ENCODE measurements at places on chromosomes 5 and 9. TPM values are rescaled to one million over a fixed set of nuclear protein-coding genes. Genes with fewer than 3 reads are reported as not detected.
A peak's percentile ranks its signal among the peaks of the same experiment; 100 is the strongest.

DNA sequence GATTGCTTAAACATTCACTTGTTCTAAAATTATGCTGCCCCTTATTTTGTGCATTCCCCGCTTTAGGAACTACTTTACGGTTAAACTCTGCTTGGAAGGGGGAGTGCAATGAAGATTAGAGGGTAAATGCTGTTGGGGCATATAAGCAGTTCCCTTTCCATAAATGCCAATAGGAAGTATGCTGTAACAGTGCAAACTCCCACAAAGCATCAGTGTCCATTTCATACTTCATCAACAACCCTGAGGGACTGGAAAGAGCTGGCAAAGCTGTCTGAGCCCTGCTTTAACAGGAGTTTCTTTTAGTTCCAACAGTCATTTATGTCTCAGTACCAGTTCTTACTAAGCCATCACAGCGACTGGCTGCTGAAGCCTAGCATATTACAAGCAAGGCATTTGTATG is 1.8 kb downstream of the ACTL7A start:
- no peak overlapping the region for H3K4me3 ChIP-seq
- H3K36me3 ChIP-seq = peaks cover 4% of the 10 kb centered on the region
- H3K27ac ChIP-seq = no peak overlapping the region
- no peak for DNase-seq
- H3K27me3 ChIP-seq = no peaks in the 10 kb centered on the region
- no peaks in the 10 kb centered on the region for H3K4me1 ChIP-seq

DNA sequence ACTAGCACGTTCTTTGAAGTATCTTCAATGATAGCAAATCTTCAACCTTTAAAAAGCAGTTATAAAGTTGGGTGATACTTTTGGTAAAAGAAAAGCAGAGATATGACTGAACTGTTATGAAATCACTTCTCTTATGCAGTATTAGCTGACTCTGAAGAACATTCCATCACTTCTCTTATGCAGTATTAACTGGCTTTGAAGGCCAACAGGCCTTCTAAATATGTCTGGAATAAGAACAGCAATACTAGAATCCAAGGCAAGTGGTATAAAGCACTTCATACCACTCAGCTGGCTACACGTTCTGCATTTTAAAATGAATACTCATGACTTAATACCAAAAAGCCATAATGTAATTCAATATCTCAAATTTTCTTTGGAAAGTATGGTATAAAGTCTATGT is 17.3 kb downstream of the SKIC3 start:
- peaks cover 45% of the 10 kb centered on the region for H3K36me3 ChIP-seq
- no peak overlapping the region for H3K4me3 ChIP-seq
- no peaks in the 10 kb centered on the region for H3K4me1 ChIP-seq
- H3K27me3 ChIP-seq = no peaks in the 10 kb centered on the region

- no peak overlapping the region for H3K4me3 ChIP-seq
- H3K27me3 ChIP-seq = no peaks in the 10 kb centered on the region
- no peak for DNase-seq
- no peaks in the 10 kb centered on the region for H3K36me3 ChIP-seq
- H3K27ac ChIP-seq = no peak overlapping the region
- no peaks in the 10 kb centered on the region for H3K4me1 ChIP-seq
Measured at GRCh38 chr9:114027159-114027862, 50.8 kb downstream of the AMBP start.

DNA sequence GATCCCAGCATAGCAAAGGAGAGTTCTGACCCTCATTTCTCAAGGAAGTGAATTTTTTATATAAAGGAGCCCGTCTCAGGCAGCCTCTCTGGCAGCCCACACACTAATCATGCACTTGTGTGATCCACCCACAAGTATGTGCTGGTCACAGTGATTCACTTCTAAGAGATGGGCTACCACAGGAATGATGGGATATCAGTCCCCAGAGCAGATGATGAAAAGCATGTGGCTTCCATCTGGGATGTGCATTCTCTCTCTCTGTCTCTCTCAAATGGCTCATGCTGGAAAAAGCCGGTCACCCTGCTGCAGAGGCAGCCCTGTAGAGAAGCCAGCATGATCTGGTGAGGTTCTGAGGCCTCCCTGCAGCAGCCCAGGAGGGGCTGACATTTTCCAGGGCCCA is 74.2 kb upstream of the ADCY2 start:
- no peaks in the 10 kb centered on the region for H3K36me3 ChIP-seq
- no peak for DNase-seq
- H3K4me3 ChIP-seq = no peak overlapping the region

GRCh38 chr5:119070828-119071560 is at the start of gene DMXL1:
Gene DMXL1, plus strand, starts transcription at chr5:119071087. Its CDS starts 483 bp downstream, at chr5:119071570.
- H3K36me3 ChIP-seq = no peaks in the 10 kb centered on the region
- H3K4me3 ChIP-seq = peak within 1 kb of the TSS; percentile 72
- DNase-seq = peak; percentile 99
- peak within 1 kb of the TSS; percentile 97 for H3K27ac ChIP-seq
- peaks cover 47% of the 10 kb centered on the region for H3K4me1 ChIP-seq
- no peaks in the 10 kb centered on the region for H3K27me3 ChIP-seq

GRCh38 chr5:32446630-32447029 is 2.1 kb upstream of the ZFR start:
- peak; percentile 69 for DNase-seq
- H3K4me3 ChIP-seq = no peak overlapping the region
- peak overlapping the region; percentile 69 for H3K27ac ChIP-seq
- H3K36me3 ChIP-seq = no peaks in the 10 kb centered on the region
- peaks cover 39% of the 10 kb centered on the region for H3K4me1 ChIP-seq

DNA sequence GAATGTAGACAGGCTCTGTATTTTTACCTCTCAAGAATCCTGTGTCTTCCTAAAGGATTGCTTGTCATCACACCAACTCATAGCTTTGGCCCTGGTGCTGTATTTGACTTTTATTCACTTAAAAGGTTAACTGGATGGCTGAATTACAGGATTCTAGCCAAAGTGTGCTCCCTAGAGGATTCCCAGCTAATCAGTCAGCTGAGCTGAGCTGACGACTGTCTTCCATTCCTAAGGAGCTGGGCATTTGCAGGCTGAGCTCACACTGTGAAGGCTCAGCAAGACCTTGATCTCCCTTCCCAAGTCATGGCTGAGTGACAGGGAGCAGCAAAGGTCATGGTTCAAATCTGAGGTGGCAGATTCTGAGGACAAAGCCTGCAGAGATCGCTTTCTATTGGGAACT is 59.0 kb upstream of the PALM2AKAP2 start:
- no peaks in the 10 kb centered on the region for H3K27me3 ChIP-seq
- no peak for DNase-seq
- H3K4me3 ChIP-seq = no peak overlapping the region
- no peaks in the 10 kb centered on the region for H3K36me3 ChIP-seq

GRCh38 chr5:152335461-152335860 is 69.6 kb downstream of the NMUR2 start:
- no peak overlapping the region for H3K27ac ChIP-seq
- H3K36me3 ChIP-seq = no peaks in the 10 kb centered on the region
- no peaks in the 10 kb centered on the region for H3K4me1 ChIP-seq
- H3K27me3 ChIP-seq = no peaks in the 10 kb centered on the region
- DNase-seq = no peak
- H3K4me3 ChIP-seq = no peak overlapping the region

GRCh38 chr9:138103111-138103848 is 225.7 kb downstream of the CACNA1B start:
- H3K27ac ChIP-seq = no peak overlapping the region
- no peak overlapping the region for H3K4me3 ChIP-seq
- H3K27me3 ChIP-seq = no peaks in the 10 kb centered on the region
- no peak for DNase-seq
- H3K36me3 ChIP-seq = no peaks in the 10 kb centered on the region
- no peaks in the 10 kb centered on the region for H3K4me1 ChIP-seq

- no peak overlapping the region for H3K27ac ChIP-seq
- H3K36me3 ChIP-seq = no peaks in the 10 kb centered on the region
- no peaks in the 10 kb centered on the region for H3K4me1 ChIP-seq
- no peak overlapping the region for H3K4me3 ChIP-seq
- H3K27me3 ChIP-seq = no peaks in the 10 kb centered on the region
Measured at GRCh38 chr5:110753600-110753999, 14.8 kb downstream of the SLC25A46 start.

GRCh38 chr9:87685871-87686519 is 39.9 kb upstream of the CTSL start:
- no peak overlapping the region for H3K4me3 ChIP-seq
- no peaks in the 10 kb centered on the region for H3K36me3 ChIP-seq
- peak overlapping the region; percentile 44 for H3K27ac ChIP-seq
- H3K27me3 ChIP-seq = no peaks in the 10 kb centered on the region
- H3K4me1 ChIP-seq = no peaks in the 10 kb centered on the region

FOXD1 gene
- not detected for total RNA-seq

MEGF10 gene
- total RNA-seq = 3.0 TPM

CDH6 gene
- 1.1 TPM for total RNA-seq

ECM2 gene
- total RNA-seq = 2.5 TPM

FBLL1 gene
- 0.96 TPM for total RNA-seq

ERP44 gene
- 18.7 TPM for total RNA-seq

ADAMTS13 gene
- total RNA-seq = 11.1 TPM

CHMP5 gene
- 23.3 TPM for total RNA-seq

All from transverse colon (tissue), 4 donors.